ENCODE measurements at places on chromosomes 6 and 20. TPM values are rescaled to one million over a fixed set of nuclear protein-coding genes. Genes with fewer than 3 reads are reported as not detected.

The CRISP3 gene
- not detected for total RNA-seq

The SPDEF gene
- 0.29 TPM for total RNA-seq

The HFE gene
- total RNA-seq = 13.4 TPM

The SLC4A11 gene
- total RNA-seq = not detected

The AVP gene
- total RNA-seq = not detected

The HTR1E gene
- not detected for total RNA-seq

The MEP1A gene
- 0.08 TPM for total RNA-seq

The ENPP4 gene
- total RNA-seq = 1.5 TPM
